ENCODE measurements at places on chromosomes 1 and 21.

DNA sequence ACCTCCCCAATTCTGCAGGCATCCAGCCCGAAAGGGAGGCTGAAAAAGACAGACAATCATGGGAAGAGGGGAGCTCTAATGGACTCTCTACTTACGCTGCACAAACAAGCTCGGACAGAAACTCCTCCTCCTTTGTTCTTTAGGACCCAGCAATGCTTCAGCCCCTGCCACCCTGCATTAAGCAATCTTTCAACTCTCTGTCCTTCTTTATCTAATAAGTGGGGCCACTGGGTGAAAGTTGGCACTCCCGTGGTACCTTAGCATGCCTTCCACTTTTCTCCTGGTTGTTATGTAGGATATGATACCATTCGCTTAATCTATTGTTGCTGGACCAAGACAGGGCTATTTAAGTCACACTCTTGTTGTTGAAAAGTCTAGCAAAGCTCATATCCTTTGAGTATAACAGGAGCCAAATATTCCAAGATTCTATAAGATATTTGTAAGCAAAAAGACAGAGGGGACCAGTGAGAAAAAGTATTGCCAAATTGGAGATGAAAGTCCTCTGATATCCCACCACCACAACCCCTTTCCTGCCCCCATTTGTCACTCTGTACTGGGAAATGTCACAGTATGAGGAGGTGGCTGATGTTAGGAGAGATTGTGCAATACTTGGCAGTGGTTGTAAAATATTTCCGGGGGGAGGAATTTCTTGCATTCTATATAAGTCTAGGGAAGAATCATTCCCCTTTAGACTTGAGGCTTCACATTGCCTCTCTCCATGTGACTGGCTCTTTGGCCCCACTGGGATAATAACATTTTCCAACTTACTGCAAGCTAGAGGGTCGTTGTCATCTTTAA lies 137.3 kb upstream of the GJB5 start:
- no peak for DNase-seq

DNA sequence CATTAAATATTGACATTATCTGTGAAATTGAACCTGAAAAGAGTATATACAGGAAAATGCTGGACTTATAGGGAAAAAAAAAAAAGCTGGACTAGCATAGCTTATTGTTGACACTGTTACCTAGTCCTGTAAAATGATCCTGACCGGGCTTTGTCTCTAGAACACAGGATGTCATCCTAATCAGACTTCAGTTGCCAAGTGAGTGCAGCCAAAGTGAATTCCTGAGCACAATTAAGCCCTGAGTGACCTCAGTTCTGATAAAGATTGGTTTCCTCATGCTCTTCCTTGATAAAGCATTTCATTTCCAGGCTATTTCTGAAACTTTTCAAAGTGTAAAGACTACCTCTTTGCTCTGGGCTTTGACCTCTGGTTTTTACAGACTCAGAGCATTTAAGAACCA lies 19.8 kb downstream of the SELP start:
- DNase-seq, result no peak

GRCh38 chr1:151860504-151861187 lies 7.1 kb upstream of the THEM5 start:
- no peak for DNase-seq

GRCh38 chr1:34578306-34578705 lies 176.5 kb upstream of the GJB5 start:
- no peak for DNase-seq

Measured in hematopoietic multipotent progenitor cell treated with erythropoietin and hydrocortisone succinate and interleukin-3 and kit ligand, for 15 days (in vitro differentiated cells).